ENCODE measurements at places on chromosomes 1 and 21. TPM values are rescaled to one million over a fixed set of nuclear protein-coding genes. Genes with fewer than 3 reads are reported as not detected.

Gene ASCL5
- not detected for total RNA-seq

Gene NBPF14
- total RNA-seq = 104 TPM

Gene PIGV
- total RNA-seq = 19.3 TPM

Gene LINGO4
- total RNA-seq = 0.61 TPM

DNA sequence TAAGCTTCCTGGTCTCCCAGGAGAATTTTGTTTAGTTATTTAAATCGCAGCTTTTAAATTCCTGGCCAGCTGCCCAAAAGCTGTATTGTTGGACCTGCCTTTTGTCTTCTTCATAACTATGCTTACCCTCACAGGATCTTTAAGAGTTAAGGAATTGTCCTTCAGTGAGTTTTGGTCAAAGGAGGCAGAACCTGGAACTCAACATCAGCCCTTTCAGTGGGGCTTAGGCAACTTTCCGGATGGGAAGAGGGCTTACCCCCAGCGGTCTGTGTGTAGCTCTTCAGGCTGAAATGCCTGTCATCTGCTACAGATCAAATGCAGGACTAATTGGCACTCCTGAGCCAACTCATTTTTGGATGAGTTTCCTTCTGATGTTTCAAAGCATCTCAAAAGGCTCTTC is 402.6 kb downstream of the SIPA1L2 start:
- no peak for DNase-seq

- DNase-seq = no peak
Observed at GRCh38 chr1:167059045-167059808, 30.9 kb downstream of the GPA33 start.

Measured in upper lobe of left lung (tissue), 6 donors.